Umbilical cord (tissue), 2 donors: ENCODE measurements at places on chromosomes 6 and 20.

DNA sequence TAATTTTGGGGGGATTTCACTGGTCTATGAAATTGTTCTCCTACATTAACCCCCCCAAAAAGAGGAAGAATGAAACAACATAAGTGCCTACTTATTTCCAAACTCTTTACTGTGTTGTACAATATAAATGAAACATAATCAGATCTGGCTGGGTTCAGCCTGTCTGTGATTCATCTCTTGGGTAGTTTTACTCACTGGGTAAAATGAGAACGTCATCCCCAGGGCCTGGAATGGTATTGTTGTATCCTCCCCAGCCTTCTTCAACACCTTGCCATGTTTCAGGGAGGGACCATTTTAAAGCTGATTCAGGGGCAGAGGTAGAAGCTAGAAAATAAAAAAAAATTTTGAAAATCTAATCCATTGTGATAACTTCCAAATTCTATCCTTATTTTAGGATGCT lies 256.7 kb downstream of the PKHD1 start:
- no peak for DNase-seq

DNA sequence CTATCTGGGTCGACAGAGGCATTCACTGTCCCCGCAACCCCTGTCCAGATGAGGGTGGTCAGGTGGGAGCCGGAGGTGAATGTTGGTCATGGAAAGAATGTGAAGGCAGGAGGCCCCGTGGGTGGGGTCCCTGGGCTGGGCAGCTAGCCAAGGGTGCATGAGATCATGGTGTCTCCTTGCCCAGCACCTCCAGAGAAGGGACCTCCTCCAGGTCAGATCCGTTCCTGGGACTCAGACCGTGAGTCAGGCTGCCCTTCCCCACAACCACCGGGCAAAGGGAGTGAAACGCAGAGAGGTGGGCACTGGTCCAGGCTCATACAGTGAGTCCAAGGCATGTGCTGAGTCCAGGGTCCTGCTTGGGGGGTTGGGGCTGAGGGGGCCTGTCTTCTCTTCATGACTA lies 3.5 kb downstream of the FOXS1 start:
- DNase-seq, result peak; percentile 76

DNA sequence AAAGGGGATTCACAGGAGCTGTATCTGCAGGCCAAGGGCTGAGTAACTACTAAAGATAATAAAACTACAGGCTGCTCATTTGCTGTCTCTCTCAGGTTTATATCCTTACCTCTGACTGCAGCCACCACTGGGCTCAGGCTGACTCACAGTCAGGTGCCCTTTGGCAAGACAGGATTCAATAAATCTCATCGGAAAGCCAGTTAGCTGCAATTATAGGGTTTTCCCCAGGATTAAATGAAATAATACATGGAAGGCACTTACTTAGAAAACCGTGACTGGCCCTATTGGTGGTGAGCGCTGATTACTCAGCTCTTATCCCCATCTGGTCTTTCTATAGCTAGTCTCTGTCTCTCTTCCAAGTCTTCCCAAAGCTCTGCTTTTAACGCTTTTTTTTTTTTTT lies 26.4 kb downstream of the RMND1 start:
- DNase-seq, result no peak

GRCh38 chr6:71395731-71396409 lies 107.3 kb downstream of the OGFRL1 start:
- DNase-seq, result no peak

DNA sequence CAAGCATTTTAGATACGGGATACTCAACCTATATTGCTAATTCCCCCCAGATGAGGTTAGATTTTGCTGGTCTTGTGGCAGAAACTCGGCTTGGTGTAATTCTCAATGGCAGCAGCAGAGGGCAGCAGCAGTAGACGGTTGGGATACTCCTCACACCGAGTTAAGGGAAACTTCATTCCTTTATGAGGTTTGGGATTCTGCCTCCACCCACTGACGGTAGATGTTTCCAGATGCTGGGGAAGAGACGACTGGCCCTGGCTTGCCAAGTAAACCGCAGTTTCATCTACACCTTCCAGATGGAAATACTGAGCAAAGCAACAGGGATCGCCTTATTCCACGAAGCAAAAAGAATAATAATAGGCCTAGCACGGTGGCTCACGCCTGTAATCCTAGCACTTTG lies 8.2 kb upstream of the TBC1D7 start:
- peak; percentile 84 for DNase-seq

- DNase-seq, result peak; percentile 46
These were observed 5.4 kb downstream of the EYA2 start for GRCh38 chr20:46900086-46900485.

DNA sequence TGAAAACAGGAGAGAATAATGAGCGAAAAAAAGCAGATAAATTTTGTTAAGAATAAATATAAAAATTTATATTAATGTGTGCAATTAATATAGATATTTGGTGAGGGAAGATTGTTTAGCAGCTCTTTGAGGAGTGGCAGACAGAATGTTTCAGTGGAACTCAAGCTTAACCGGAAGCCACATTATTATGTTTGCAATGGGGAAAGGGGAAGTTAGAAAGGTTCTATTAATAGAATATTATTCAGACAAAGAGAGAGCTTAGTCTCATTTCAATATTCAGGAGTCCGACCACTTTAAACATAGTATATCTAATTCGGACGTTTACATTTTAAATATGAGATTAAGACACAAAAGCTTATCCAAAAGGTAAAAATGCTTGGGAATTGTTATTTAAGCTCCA lies 81.6 kb upstream of the KHDRBS2 start:
- DNase-seq, result no peak

DNA sequence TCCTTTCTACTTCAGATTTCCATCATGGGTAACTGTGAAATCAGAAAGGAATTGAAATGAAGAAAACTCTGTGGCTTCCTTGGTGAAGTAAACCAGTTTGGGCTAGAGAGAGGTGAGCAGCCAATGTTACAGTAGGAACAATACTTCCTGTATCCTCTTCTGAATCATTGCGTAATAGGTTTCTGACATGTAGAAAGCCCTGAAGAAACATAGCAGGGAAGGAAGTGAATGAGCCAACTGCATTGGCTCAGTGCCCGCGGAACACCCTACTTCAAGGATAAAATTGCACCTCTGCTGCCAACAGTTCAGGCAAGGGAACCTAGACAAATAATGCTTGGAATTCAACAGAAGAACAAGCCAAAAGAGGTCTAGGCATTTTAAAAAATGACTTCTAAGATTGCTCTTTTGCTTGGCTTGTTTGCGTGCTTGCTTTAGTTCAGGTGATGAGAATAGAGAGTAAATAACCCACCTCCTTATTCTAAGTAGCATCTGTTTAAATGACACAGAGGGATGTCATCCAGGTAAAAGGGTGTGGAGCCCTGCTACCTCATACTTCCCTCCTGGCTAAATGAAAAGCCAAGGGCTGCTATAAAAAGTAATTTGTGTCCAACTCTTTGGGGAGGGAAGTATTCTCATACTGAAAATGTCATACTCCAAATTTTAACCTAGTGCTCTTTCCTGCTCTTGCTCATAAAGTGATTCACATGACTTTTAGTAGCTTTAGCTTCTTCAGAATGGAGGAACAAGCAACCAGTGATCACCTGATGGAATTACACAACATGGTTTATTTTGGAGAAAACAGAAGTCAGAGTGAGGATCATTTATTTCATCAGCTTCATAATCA lies 30.0 kb upstream of the AKIRIN2 start:
- DNase-seq, result peak; percentile 90

DNA sequence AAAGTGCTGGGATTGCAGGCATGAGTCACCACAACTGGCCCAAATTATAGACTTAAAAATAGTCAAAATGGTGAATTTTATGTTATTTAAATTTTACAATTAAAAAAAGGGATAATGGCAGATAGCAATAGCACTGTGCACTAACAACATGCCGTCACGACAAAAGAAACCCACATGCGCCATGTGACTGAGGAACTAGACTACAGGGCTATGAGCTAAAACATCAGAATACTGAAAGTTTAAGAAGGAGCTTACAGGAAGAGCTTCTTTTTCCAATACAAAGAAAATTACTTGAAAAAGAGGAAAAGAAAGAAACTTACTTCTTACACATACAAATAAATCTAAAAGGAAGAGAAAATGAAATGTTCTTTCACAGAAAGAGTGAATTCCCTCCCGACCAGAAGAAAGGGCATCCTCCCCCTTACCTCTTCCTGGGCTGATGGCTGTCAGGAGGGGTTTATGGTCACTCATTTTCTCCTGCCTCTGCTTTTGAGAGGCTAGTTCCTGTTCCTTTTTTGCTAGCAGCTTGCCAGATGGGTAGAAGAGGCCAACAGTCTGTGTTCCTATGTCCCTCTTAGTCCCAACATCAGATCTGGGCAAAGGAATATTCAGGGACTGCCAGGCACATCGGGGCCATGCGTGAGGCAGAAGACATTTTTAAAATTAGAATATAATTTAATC lies 54.5 kb downstream of the DZANK1 start:
- no peak for DNase-seq
